Left lobe of liver (tissue), 2 donors: ENCODE measurements at places on chromosomes 12 and 14.

GRCh38 chr12:6358881-6359280 lies 16.5 kb downstream of the SCNN1A start:
- no peak for DNase-seq

- DNase-seq: no peak
These were observed 51.0 kb upstream of the TBX3 start for GRCh38 chr12:114735011-114735410.

GRCh38 chr12:104643819-104644669 lies 187.3 kb downstream of the CHST11 start:
- no peak for DNase-seq

DNA sequence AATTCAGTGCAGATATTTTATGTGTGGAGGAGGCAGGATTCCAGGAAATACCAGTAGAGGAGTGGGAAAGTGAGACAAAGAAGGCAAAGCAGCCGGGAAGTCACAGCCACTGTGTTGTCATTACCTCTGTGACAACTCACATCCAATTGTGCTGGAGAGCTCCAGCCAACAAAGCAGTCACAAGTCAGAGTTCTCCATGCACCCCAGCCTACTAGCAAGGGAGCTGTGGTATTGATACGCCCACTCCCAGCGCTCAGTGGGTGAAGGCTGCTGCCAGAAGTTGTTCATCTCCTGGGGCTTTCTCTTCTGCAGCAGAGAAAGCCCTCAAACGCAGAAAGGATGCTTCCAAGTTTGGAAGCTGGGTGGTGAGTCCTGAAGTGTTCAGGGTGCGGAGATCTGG lies 93.9 kb downstream of the DICER1 start:
- DNase-seq: no peak

- DNase-seq: no peak
These were observed 8.7 kb upstream of the GPR132 start for GRCh38 chr14:105073720-105074600.

DNA sequence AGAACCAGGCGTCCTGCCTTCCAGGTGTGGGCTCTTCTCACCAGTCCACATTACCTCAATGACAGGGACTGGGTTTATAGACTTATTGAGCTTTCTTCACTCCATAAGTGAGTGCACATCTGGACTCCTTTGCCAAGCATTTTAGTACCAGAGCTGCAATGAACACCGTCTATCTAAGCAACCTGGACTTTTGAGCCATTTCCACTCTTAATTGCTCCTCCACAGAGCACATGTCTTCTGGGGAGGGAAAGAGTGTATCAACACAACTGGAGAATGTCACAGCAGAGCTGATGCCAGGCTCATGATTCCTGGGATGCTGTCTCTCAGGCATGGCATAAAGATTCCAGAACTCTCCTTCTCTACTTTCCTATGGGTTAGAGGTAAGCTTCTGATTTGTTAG lies 43.0 kb upstream of the BDKRB2 start:
- DNase-seq: peak; percentile 24

GRCh38 chr12:112020947-112021457 lies 7.8 kb downstream of the ERP29 start:
- no peak for DNase-seq

DNA sequence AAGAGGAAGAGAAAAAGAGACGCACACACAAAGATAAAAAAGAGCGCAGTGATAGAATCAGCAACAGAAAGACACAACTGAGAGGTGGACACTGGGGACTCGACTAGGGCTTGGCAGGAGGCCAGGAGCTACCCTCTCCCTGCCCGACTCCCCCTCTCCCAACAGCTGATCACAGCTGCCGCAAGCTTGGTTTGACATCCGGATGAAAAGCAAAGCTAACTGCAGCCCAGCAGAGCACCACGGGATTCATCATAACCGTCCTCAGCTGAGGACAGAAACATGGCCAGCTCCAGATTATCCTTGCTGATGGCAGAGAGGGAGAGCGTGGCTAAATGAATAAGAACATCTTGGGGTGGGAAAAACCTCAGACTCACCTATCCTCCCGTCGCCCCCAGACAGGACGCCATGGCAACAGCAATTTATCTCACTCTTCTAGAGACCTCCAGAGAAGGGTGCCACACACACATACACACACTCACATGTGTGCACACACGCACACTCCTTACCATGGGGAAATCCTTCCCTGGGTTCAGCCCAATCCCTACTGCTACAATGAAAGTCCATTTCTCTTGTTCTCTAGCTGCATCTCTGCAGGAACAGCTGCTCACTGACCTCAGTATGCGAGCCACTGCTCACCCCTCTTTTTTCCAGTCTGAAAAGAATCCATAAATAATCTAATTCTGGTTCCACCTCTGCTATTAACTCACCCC lies 135.3 kb downstream of the NTF3 start:
- DNase-seq: no peak

DNA sequence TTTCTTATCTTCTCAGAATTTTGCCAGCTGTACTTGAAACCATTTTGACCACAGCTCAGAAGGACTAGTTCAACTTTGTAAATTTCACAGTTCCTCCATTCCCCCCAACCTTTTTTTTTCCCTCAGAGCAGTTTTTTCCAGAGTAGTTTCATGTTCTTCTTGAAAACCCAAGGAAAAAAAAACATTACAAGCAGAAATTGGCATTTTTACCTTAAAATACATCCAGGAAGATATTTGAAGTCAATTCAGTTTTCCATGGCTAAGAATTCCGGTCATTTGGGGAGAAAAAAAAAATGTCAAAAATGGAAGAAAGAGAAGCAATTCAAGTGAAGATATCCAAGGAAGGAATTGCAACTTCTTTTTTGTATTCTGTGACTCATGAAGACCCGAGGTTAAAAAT lies 39.5 kb downstream of the SYNE2 start:
- no peak for DNase-seq

- DNase-seq: peak; percentile 23
These were observed 2.1 kb upstream of the DNAJC22 start for GRCh38 chr12:49344486-49345050.

- DNase-seq: no peak
These were observed 235.1 kb downstream of the NRXN3 start for GRCh38 chr14:78405079-78405856.

DNA sequence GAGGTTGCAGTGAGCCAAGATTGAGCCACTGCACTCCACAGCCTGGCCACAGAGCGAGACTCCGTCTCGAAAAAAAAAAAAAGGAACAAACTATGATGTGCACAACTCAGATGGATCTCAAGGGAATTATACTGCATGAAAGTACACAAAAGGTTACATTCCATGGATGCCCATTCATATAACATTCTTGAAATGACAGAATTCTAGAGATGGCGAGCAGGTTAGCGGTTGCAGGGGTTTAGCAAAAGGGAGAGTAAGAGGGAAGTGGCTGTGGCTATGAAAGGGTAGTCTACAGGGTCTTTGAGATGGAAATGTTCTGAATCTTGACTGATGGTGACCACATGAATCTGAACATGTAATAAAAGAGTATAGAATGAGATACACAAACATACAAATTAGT lies 49.7 kb downstream of the CKB start:
- no peak for DNase-seq

- DNase-seq: no peak
These were observed 4.4 kb downstream of the RIMKLB start for GRCh38 chr12:8702159-8702558.

GRCh38 chr14:59830338-59830734 lies 40.2 kb downstream of the RTN1 start:
- no peak for DNase-seq

- peak; percentile 51 for DNase-seq
These were observed 96.4 kb downstream of the HECTD4 start for GRCh38 chr12:112285600-112286401.

GRCh38 chr14:94560751-94561655 lies at the start of gene SERPINA4:
SERPINA4 (plus strand) TSS chr14:94561442; CDS start chr14:94563483, 2,041 bp downstream.
- DNase-seq: peak; percentile 80

DNA sequence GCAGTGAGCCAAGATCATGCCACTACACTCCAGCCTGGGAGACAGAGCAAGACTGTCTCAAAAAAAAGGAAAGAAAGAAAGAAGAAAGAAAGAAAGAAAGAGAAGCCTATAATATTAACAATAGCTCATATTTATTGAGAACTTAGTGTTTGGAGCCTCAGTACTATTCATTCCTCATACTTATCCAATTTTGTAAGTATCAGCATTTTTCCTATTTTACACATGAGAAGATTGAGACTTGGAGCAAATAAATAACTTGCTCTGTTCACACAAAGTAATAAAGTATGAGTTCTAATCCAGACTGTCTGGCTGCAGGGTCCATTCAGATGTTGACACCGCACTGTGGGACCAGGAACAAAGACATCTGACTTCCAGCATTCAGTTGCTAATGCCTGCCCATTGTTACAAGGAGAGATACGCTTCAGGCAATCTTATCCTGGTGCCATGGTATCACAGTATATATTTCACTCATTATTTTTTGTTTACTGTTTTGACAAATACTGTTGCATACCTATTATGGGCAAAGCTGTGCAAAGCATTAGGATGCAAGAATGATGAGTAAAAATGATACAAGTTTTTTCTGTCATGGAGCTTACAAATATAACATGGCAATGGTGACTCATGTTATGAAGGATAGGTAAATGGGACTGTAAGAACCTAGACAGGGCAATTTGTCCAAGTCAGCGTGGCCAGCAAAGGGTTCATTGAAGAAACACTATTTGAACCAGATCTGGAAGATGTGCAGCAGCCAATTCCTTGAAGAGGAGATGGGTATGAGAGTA lies 21.4 kb upstream of the TMTC2 start:
- no peak for DNase-seq

DNA sequence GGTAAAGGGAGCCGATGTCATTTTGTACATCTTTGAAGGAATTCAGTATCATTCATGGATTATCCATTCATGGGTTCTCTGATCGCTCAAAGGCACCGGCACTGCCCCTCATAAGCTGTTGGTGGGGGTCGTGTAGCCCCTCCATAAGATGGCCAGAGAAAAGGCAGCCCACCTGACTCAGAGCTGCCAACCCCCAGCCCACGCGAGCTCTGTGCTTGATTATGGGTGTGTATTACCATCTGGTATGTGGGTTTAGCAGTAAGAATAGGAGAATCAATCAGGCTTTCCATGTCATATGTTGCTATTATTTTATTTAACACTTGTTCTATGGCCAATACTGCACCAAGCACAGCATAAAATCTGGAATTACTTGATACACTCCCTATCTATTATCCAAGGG lies 32.1 kb upstream of the AMIGO2 start:
- DNase-seq: no peak

GRCh38 chr12:96456265-96456974 lies 33.0 kb upstream of the CFAP54 start:
- DNase-seq: no peak
